Adipocyte (in vitro differentiated cells): ENCODE measurements at places on chromosomes 11 and 22.

DNA sequence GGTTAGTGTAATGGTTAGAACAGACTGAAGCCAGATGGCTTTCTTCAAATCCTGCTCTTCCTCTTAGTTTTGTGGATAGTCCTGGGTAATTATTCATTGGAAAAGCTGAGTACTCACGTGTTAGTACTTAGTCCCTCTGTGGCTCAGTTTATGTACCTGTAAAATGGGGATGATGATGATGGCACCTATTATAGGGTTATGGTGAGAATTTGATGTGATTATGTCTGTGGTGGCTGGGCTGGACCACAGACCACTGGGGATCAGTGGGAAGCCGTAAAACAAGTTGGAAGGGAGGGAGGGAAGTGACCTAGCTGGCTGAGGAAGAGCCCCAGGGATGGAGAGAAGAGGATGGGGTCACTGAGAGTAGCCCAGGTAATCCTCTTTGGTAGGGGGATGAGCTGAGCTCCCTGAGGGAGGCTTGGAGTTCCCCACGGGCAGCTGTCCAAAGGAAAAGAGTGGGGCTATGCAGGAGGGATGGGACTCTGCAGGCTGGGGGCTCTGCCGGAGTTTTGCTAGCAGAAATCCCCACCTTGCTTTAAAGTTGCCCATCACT lies 19.8 kb downstream of the ARHGEF17 start:
- no peak for DNase-seq

DNA sequence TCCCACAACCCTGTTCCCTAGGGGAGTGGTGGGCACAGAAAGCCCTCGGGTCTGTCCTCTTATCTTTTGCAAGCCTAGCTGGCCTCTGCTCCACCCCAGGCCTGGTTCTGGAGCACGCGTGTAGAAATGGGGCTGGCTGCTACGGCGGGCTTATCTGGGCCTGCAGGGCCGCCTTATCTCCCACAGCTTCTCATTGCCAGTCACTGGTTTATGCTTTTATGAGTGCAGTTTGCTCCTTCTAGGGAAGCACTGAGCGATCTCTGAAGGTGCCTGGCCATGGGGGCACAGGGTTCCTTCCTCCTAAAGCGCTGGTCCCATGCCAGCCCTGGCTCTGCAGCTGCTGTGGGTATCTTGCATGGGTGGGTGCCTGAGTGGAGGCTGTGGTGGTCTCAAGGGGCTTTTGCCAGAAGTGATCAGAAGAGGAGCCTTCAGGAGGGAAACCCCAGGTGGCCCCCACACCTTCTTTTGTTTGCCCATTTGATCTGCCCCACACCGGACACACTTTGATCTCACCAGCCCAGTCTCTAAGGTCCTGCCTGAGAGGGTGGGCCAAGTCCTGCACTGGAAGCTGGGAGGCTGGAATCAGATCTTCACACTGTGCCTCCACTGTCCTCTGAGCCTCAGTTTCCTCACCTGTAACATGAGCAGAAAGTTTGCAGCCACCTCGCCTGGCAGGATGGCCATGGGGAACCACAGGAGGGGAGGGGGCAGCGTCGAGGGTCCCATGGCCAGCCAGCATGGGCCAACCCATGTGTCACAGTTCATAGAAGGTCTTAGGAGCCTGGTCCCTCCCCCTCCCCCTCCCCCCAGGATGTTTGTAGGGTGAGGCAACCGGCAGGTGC lies 86.6 kb upstream of the FGF3 start:
- DNase-seq: no peak

DNA sequence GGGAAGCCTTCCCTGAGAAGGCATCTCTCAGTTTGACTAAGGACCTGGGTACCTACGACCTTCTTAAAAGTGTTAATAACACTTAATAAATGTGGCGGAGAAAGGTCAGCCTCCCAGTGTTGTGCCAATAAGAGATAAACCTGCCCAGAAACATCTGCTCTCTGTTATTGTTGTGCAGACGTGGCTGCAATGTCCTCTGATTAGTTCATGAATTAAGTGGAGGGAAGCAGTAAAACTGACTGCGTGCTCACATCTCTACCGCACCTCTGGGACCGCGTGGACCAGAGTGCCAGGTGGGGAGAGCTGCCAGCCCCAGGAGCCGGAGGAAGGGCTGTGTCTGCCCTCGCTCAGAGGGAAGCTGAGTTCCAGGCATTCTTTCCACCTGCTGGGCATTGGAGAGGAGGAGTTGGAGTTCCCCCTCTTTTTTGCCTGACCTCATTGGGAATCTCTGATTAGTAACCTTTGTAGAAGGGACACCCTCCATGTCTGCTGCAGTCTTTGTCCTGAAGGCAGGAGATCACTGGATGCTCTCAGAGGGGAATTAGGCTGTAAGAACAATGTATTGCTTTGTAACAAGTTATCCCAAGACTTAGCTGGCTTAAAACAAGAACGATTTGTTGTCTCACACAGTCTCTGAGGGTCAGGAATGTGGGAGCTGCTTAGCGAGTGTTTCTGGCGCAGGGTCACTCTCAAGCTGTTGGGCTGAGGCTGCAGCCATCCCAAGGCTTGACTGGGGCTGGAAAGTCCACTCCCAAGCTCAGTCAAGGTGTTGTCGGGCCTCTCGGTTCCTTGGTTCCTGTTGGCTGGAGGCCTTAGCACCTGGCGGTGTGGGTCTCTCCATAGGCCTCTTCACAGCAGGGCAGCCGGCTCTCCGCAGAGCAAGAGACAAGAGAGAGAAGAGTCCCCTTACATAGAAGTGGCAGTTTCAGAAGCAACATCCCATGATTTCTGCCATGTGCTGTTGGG lies 247.6 kb upstream of the TBCEL start:
- DNase-seq: no peak

DNA sequence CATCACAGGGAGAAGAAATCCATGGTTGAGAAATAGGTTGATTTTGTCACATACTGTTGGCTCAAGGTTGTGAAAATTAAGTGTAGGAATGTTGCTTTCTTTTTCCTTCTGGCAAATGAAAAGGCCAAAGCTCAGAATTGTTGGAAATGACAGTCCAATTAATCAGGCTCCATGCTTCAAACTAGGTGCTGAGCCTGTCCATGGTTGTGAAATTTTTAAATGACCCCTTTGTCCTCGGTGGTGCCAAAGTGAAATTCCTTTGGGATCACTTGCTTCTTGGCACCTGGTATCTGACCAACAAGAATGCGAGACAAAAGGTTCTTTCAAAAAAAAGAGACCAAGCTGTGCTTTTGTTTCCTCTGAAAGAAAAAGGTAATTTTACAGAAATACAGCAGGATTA lies 451.9 kb downstream of the ETS1 start:
- DNase-seq: peak; percentile 39

DNA sequence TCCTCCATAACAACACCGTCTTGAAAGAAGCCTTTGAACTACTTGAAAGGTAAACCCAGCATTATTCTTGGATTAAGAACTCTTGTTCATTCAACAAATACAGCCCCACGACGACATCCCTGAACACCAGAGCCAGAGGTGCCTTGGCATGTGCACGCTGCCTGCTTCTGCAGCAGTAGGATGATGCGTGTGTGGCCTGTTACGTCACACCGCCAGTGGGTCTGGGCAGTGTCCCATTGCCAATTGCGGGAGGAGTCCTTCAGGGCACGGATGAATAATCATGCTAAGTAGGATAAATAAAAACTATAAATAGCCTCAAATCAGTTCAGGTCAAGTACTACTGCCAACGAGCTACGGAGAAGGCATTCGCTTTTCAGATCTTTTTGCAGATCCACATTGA lies 380.5 kb downstream of the SHANK2 start:
- DNase-seq: no peak

- peak; percentile 92 for DNase-seq
Measured at GRCh38 chr11:100823360-100823759, 136.3 kb downstream of the ARHGAP42 start.

GRCh38 chr11:77441426-77441825 lies 32.5 kb downstream of the PAK1 start:
- no peak for DNase-seq

DNA sequence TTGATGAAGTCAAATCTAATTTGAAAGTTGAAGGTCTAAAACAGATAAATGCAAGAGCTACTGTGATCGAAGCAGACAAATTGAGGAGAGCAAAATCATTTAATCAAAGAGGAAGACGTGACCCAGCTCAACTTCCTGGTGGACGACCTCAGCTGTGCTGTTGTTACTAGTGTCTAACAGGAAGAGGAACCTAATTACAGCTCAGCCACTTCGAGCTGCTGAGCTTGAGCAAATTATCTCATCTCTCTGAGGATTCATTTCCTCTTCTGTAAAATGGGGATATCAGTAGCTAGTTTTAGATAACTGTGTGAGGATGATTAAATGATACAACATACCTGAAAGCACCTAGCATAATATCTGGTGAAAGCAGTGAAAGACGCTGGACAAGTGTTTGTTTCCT lies 48.6 kb upstream of the OLFML1 start:
- DNase-seq: no peak

DNA sequence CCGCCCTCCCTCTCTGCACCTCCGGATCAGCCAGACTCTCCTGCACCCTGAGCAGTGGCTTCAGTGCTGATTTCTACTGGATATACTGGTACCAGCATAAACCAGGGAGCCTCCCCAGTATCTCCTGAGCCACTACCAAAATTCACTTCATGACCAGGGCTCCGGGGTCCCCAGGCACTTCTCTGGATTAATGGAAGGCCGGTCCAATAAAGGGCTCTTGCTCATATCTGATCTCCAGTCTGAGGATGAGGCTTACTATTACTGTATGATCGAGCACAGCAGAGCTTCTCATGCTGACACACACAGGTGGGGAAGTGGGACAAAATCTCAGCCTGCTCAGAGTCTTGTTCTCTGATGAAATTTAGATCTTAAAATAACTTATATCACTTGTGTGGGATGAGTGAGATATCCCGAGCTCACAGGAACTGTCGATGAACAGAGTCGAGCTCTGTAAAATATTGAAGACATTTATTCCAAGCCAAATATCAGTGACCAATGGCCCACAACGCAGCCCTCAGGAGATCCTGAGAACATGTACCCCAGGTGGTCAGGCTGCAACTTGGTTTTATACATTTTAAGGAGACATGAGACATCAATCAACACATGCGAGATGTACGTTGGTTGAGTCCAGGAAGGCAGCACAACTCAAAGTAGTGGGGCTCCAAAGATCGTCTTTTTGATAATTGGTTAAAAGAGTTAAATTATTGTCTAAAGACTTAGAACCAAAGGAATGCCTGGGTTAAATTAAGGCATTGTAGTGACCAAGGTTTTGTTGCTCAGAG lies 93.0 kb upstream of the TOP3B start:
- DNase-seq: no peak

GRCh38 chr11:2137202-2138067 lies 1.8 kb downstream of the IGF2 start:
- peak; percentile 97 for DNase-seq
